ENCODE measurements at places on chromosomes 6 and 20.

DNA sequence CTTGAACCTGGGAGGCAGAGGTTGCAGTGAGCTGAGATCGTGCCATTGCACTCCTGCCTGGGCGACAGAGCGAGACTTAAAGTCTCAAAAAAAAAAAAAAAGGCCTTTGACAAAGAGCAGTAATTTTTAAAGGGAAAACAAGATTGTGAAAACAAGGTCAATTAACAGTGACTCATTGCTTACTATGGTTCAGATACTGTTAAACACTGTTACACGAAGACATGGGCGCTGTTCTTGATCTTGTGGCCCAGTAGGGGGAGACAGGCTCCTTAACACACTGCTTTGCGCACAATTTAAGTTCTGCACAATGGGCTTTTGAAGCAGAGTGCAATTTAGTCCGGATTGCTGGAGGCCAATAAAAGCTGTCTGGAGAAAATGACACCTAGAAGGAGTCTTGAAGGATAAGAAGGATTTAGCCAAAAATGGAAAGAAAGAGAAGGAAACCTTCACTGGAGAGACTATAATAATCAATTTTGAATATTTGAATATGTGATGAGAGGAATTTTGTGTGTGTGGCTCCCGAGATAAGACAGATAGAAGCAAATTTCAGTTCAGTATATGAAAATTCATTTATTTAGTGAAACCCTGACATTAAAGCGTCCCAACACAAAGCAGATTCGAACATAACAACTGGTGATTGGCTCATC lies 6.0 kb upstream of the LATS1 start:
- DNase-seq: peak; percentile 74
- H3K4me1 ChIP-seq: no peaks in the 10 kb centered on the region
- H3K4me3 ChIP-seq: no peak overlapping the region

- H3K4me1 ChIP-seq: peaks cover 23% of the 10 kb centered on the region
- peak overlapping the region; percentile 84 for H3K27ac ChIP-seq
- DNase-seq: no peak
- peak overlapping the region; percentile 68 for H3K4me3 ChIP-seq
- no peaks in the 10 kb centered on the region for H3K27me3 ChIP-seq
- no peaks in the 10 kb centered on the region for H3K36me3 ChIP-seq
These were observed 799 bp downstream of the NRM start for GRCh38 chr6:30689985-30690384.

GRCh38 chr6:89400912-89401399 lies 11.1 kb downstream of the RRAGD start:
- H3K4me1 ChIP-seq: no peaks in the 10 kb centered on the region
- DNase-seq: no peak
- no peak overlapping the region for H3K4me3 ChIP-seq
- no peaks in the 10 kb centered on the region for H3K27me3 ChIP-seq
- H3K27ac ChIP-seq: no peak overlapping the region

DNA sequence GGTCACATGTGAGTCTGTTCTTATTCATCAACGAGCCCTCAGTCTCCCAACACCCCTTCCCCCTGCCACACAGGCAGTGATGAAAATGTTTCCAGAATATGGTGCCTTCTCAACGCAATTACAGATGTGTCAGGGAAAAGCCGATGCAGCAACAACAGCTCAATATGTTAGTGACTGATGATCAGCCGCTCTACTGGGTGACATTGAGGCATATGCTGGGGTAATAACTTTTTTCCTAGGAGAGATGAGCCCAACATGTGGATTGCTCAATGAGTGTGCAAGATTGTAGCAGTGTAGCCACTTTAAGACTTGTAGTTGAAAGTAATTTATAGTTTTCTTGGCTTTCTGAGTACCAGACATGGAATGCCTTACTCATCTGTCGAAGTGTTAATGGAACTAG lies 49.4 kb downstream of the DTD1 start:
- DNase-seq: peak; percentile 10
- H3K36me3 ChIP-seq: no peaks in the 10 kb centered on the region
- H3K4me1 ChIP-seq: no peaks in the 10 kb centered on the region
- H3K27me3 ChIP-seq: no peaks in the 10 kb centered on the region
- no peak overlapping the region for H3K27ac ChIP-seq

DNA sequence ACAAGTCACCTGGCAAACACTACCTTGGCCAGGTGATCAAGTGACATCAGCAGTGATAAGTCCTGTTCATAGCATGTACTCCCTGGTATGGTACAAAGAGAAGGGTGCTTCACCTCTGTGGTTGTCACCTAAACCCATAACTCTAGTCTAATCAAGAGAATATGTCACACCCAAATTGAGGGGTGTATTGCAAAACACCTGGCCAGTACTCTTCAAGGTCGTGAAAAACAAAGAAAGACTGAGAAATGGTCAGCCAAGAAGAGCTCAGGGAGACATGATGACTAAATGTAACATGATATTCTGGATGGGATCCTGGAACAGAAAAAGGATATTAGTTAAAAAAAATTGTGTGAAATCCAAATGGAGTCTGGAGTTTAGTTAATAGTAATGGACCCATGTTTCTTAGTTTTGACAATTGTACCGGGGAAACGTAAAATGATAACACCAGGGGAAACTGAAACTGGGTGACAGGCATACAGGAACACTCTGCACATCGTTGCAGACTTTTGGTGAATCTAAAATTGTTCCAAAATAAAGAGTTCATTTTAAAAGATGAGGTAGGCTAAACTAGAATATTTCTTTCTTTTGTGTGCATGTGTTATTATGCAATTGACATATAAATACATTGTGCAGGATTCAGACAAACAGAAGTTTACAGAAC lies 262.0 kb downstream of the CDC5L start:
- H3K4me3 ChIP-seq: no peak overlapping the region
- no peaks in the 10 kb centered on the region for H3K36me3 ChIP-seq
- H3K4me1 ChIP-seq: no peaks in the 10 kb centered on the region
- no peak for DNase-seq
- no peaks in the 10 kb centered on the region for H3K27me3 ChIP-seq
- no peak overlapping the region for H3K27ac ChIP-seq

DNA sequence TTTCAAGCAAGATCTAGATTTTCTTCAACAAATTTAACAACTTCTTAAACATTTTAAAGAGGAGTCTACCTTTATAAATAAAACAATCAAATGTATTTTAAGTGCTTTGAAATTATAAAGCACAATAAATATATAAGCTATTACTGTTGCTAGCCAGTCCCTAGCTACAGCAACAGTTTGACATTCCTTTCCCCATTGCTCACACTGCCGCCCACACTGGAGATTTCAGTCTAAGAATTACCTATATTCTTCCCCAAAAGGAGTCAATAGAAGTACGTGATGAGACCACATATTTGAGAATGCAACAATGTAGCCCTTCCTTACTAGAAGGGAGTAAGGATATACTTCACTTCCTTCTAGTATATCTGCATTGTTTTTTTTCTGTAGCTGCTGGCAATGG lies 65.3 kb upstream of the RNF146 start:
- H3K27me3 ChIP-seq: no peaks in the 10 kb centered on the region
- H3K36me3 ChIP-seq: no peaks in the 10 kb centered on the region
- no peak for DNase-seq
- no peaks in the 10 kb centered on the region for H3K4me1 ChIP-seq
- H3K27ac ChIP-seq: no peak overlapping the region

GRCh38 chr6:166565084-166565967 lies 21.2 kb downstream of the RAMACL start:
- no peaks in the 10 kb centered on the region for H3K4me1 ChIP-seq
- H3K27ac ChIP-seq: no peak overlapping the region
- H3K36me3 ChIP-seq: no peaks in the 10 kb centered on the region
- DNase-seq: no peak
- H3K4me3 ChIP-seq: no peak overlapping the region
- no peaks in the 10 kb centered on the region for H3K27me3 ChIP-seq
